Bronchial smooth muscle cell (primary cell): ENCODE measurements at places on chromosomes 6 and 20. TPM values are rescaled to one million over a fixed set of nuclear protein-coding genes. Genes with fewer than 3 reads are reported as not detected.

CALHM4 gene
- not detected in 2 replicates for total RNA-seq

SLC22A7 gene
- not detected in 2 replicates for total RNA-seq

RIMS4 gene
- under 0.01 and 0.16 TPM in 2 replicates for total RNA-seq

NOTCH4 gene
- total RNA-seq, result 0.77 and 0.79 TPM in 2 replicates

MUC21 gene
- total RNA-seq, result not detected in 2 replicates

NOL4L gene
- total RNA-seq, result 3.7 and 4.1 TPM in 2 replicates

SALL4 gene
- total RNA-seq, result under 0.01 and 0.09 TPM in 2 replicates

AVP gene
- not detected in 2 replicates for total RNA-seq

MOCS1 gene
- total RNA-seq, result 5.7 and 6.3 TPM in 2 replicates

KCNK16 gene
- not detected in 2 replicates for total RNA-seq

NKX2-2 gene
- total RNA-seq, result under 0.01 TPM in 1 of 2 replicates, not detected in the other

SGK2 gene
- 0.43 TPM in 1 of 2 replicates, not detected in the other for total RNA-seq

TFAP2A gene
- 0.16 TPM in 1 of 2 replicates, not detected in the other for total RNA-seq

CRYBG1 gene
- 4.0 and 8.0 TPM in 2 replicates for total RNA-seq

MCHR2 gene
- total RNA-seq, result not detected in 2 replicates

SIM1 gene
- not detected in 2 replicates for total RNA-seq

EPHA7 gene
- total RNA-seq, result 0.32 TPM in 1 of 2 replicates, not detected in the other

SLC25A27 gene
- 5.7 and 9.6 TPM in 2 replicates for total RNA-seq

SLC35F1 gene
- total RNA-seq, result under 0.01 TPM in 1 of 2 replicates, not detected in the other

ELMO2 gene
- 26.2 and 32.2 TPM in 2 replicates for total RNA-seq

KIF6 gene
- total RNA-seq, result 0.16 and 0.52 TPM in 2 replicates

HLA-DRB1 gene
- total RNA-seq, result 0.16 TPM in 1 of 2 replicates, not detected in the other

PRND gene
- total RNA-seq, result not detected in 2 replicates

MCCD1 gene
- total RNA-seq, result not detected in 2 replicates

PRKN gene
- total RNA-seq, result 3.6 and 4.0 TPM in 2 replicates

CDYL gene
- 14.3 and 14.9 TPM in 2 replicates for total RNA-seq
